Tibial nerve (tissue), 4 donors: ENCODE measurements at places on chromosomes 12 and 14.

GRCh38 chr12:22600181-22600580 lies 24.8 kb upstream of the ETNK1 start:
- no peak for DNase-seq

DNA sequence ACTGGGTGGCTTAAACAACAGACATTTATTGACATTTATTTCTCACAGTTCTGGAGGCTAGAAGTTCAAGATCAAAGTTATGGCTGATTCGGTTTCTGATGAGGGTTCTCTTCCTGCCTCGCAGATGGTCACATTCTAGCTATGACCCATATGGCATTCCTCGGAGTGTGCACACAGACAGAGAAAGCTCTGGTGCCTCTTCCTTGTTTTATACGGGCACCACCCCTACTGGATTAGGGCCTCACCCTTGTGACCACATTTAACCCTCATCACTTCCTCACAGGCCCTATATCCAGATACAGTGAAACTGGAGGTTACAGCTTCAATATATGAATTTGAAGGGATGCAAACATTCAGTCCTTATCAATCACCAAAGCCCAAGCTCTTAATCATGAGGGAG lies 77.0 kb upstream of the OVCH1 start:
- no peak for DNase-seq

DNA sequence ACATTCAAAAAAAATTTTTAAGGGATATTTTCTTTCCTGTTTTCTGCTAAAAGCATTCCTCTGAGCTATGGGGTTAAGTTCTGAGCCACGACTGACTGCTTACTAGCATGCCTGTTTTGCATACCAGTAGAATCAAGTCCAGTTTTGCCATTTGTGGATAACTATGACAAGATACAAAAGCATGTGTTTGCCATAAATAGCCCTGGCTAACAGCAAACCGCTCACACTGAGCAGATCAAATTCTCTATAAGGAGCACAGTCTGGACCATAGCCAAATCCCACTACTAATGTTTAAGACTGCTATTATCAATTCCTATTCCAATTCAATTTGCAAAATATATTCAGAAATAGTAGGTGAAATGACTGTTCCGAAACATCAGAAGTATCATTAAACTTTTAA lies 3.2 kb downstream of the CFL2 start:
- DNase-seq: no peak

GRCh38 chr12:76117067-76117691 lies 32.7 kb upstream of the NAP1L1 start:
- no peak for DNase-seq

- DNase-seq: no peak
Observed at GRCh38 chr14:68447581-68448251, 345.2 kb downstream of the ZFP36L1 start.

DNA sequence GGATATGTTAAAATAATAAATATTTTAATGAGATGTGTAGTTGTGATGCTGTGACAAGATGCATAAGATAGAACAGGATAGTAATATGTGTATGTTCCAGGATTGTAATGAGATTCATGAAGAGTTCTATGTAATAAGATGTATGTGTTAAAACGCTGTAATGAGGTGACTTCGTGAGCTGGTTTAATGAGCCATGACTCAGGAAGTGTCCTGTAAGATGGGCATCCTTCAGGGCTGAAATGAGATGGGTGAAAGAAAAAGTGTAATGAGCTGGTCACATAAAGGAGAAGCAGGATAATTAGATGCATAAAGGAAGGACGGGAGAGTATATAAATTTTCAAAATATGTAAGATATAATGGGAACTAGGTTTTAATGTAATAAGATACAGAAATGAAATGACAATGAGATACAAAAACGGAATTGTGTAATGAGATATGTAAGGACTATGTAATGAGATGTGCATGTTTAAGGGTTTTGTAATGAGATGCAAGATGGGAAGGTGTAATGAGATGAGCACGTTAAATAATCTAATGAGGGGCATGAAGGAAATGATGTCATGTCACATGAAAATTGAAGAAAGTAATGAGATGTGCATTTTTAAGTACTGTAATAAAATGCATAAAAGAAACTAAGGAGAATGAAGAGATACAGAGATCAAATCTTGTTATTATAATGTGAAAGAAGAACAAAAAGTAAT lies 524.8 kb upstream of the STXBP6 start:
- no peak for DNase-seq

- no peak for DNase-seq
Observed at GRCh38 chr12:88552610-88553079, 27.6 kb downstream of the KITLG start.

- DNase-seq: no peak
Observed at GRCh38 chr12:91889910-91890309, 255.7 kb downstream of the BTG1 start.

- no peak for DNase-seq
Observed at GRCh38 chr12:89436062-89436461, 83.8 kb upstream of the DUSP6 start.

DNA sequence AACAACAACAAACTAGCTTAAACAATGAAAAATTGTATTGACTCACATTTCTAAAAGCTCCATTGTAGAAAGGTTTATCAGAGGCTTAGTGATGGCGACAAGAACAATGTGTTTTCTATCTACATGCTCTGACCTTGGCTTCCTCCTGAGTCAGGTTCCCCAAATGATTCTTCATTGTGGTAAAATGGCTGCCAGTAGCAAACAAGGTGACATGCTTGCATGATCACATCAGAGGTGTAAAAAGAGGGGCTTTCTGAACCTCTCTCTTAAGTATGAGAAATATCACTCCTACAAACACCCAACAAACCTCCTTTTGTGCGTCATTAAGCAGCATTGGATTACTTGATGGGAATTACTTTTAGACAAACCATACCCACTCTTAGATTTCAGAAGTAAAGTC lies 252.4 kb upstream of the SYT1 start:
- DNase-seq: no peak

- DNase-seq: no peak
Observed at GRCh38 chr12:4272424-4273272, 914 bp upstream of the CCND2 start.

- DNase-seq: no peak
Observed at GRCh38 chr12:82015623-82016347, 256.6 kb upstream of the PPFIA2 start.

GRCh38 chr14:97411938-97412612 lies 614.9 kb downstream of the VRK1 start:
- DNase-seq: no peak

DNA sequence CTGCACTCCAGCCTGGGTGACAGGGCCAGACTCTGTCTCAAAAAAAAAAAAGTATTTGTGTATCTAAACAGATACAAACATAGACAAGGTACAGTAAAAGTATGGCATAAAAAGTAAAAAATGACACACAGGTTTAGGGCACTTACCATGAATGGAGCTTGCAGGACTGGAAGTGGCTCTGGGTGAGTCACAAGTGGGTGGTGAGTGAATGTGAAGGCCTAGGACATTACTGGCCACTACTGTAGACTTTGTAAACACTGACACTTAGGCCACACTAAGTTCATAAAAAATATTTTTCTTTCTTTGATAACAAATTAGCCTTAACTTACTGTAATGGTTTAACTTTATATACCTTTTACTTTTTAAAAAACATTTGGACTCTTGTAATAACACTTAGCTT lies 38.0 kb upstream of the EIF5 start:
- no peak for DNase-seq

GRCh38 chr12:54337854-54338650 lies 13.1 kb downstream of the COPZ1 start:
- DNase-seq: no peak

DNA sequence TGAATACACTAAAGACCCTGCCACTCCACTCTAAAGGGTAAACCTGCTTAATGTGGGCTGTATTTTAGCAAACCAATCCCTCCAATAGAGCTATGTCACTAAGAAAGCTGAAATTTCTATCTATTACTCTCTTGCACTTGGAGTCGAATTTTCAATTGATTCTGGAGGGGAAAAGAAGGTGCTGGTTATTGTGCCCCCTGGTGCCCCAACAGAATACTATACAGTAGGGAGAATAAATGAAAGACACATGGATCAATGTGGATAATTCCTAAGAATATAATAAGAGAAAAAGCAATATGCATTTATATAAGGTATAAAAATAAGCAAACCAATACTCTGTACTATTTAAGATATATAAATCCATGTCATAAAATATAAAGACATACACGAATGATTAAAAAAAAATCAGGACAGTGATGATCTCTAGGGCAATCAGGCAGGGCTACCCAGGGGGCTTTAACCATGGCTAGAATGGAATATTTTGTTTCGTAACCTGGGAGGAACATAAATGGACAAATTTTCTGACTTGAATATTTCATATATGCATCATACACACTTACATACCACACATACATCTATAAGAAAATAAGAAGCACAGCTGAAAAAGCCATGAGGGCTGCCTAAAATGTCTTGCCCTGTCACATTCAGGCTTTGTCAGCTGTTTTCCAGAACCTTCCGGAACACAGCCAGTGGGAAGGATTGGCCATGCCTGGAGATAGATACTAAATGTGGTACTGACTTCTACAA lies 54.4 kb downstream of the EFCAB11 start:
- DNase-seq: no peak

DNA sequence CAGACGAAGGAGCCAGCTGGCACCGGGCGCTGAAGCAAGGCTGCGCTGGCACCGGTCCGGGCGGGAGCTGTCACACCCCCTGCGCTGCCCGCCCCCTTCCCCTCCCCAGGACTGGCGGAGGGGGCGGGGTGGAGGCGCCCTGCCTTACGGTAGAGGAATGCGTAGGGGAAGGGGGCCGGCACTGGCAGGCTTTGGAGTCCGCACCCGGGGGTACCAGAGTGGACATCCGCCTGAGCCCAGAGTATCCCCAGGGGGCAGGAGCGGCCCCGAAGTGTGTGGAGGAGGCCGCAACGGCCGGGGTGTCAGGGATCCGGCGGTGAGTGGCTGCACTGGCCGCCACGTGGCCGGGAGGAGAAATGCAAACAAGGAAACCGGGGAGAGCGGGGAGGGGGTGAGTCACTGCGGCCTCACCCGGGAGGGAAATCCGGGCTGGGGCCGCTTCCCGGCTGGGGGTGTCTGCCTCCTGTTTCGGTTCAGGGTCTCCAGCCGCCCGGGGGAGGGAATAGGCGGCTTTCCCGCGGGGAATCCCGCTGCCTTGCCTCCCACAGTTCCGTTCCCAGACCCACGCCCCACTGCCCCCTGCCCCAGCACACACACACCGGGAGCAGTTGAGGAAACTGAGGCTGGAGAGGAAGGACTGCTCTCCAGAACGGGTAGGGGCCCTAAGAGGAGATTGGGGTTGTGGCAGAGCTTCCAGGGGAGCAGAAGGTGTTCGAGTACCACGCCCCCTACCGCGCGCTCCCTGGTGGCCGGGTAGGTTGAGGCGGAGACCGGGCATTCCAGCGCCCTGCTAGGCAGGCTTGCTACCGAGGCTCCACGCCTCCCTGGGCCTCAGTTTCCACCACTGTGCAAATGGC lies at the start of gene RAPGEF3:
TSS of gene RAPGEF3 (minus strand) at position 47 of the 857 bp plus-strand sequence. CDS start 324 bp downstream, outside the sequence.
- peak; percentile 73 for DNase-seq

- DNase-seq: peak; percentile 35
Observed at GRCh38 chr12:109393437-109394345, 46.0 kb downstream of the MYO1H start.

DNA sequence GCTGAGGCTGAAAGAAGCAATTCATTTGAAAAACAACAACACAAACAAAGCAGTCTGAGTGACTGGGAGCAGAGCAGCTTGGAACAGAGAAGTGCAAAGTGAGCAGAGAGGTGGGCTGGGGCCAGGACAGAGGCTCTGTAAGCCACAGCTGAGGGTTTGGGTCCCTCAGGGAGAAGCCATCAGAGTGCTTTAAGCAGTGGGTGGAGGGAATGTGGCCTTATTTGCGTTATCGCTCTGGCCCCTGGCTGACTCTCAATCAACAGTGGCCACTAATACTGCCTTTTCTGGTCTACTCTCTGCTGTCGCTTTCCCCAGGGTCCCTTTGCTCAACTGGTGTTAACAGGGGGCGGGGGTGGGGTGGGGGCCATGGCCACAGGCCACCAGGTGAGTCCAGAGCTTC lies 44.2 kb downstream of the IRF2BPL start:
- DNase-seq: no peak

- no peak for DNase-seq
Observed at GRCh38 chr12:93197067-93197593, 180.6 kb upstream of the NUDT4 start.

DNA sequence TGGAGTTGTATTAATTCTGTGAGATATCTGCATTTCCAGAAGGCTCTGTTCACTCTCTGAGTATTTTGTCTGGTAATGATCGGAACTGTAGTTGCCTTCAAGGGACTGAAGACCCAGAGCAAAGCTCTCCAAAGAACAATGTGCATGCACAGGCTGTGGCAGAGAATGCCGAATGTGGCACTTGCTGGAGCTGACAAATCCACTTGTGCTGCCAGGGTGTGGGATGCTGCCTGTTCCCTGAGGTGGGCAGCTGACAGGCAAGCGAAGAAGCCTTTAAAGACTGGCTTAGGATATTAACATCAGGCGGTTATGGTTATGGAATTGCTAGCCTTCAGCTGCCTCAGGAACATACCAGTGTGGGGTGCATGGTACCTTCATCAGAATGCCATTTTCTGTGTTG lies 419.9 kb upstream of the ATP2B1 start:
- DNase-seq: no peak

GRCh38 chr14:24052656-24053547 lies 1.1 kb downstream of the CARMIL3 start:
- no peak for DNase-seq

DNA sequence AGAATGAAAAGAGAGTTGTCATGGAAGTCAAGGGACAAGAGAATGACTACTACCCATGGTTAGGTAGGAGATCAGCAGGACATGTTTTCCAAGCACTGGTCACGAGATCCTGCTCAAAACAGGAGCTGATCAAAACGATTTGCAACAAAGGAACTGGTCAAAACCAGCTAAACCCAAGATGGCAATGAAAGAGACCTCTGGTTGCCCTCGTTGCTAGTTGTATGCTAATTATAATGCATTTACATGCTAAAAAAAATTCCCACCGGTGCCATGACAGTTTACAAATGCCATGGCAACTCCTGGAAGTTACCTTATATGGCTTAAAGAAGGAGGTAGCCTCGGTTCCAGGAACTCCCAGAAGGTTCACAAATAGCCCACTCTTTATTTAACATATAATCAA lies 95.0 kb upstream of the OTX2 start:
- DNase-seq: no peak
